Placental pericyte (primary cell): ENCODE measurements at places on chromosomes 3 and 15. TPM values are rescaled to one million over a fixed set of nuclear protein-coding genes. Genes with fewer than 3 reads are reported as not detected.

GOLGA6L7 gene
- not detected in 2 replicates for total RNA-seq

FAM81A gene
- total RNA-seq, result 0.29 TPM in 1 of 2 replicates, not detected in the other

ELP6 gene
- total RNA-seq, result 26.5 and 36.4 TPM in 2 replicates

STRIT1 gene
- total RNA-seq, result not detected in 2 replicates

EFHB gene
- not detected in 2 replicates for total RNA-seq
